Mesenteric fat pad (tissue), 1 donor: ENCODE measurements at places on chromosomes 1 and 21. TPM values are rescaled to one million over a fixed set of nuclear protein-coding genes. Genes with fewer than 3 reads are reported as not detected.

DNA sequence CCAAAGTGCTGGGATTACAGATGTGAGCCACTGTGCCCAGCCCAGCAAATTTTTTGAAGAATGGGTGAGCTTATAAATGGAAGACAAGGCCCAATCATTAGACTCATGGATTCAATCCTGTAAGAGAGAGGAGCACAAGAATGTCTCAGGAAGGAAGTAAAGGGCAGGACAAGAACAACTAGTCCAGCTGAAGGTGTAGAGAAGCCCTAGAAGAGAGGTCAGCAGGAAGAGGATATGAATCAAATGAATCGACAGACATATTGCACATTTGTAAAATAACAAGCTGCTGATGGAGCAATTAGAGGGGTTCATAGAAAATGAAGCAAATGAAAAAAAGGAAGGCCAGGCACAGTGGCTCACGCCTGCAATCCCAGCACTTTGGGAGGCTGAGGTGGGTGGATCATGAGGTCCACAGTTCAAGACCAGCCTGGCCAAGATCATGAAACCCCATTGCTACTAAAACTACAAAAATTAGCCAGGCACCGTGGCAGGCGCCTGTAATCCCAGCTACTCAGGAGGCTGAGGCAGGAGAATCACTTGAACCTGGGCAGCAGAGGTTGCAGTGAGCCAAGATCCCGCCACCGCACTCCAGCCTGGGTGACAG is 74.9 kb downstream of the MIS18A start:
- no peak for DNase-seq

GRCh38 chr21:44524414-44525371 is 15.3 kb downstream of the KRTAP10-1 start:
- peak; percentile 45 for DNase-seq

DNA sequence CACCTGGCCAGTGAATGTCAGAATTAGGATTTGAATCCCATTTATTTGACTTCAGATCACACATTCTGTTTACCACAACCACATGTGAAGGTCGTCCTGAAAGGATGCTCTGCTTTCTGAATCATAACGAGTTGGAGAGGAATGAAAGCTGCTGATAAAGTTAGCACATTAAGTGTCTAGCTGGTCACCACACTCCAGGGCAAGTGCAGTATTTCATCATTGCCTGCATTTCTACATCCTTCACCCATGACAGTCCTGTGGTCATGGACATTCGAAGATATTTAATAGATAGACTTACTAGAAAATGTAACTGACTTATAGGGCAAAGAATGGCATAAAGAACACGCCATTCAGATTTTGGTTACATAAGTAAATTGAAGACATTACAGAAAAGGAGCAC is 52.7 kb upstream of the ST6GALNAC3 start:
- DNase-seq = no peak

- peak; percentile 16 for DNase-seq
Measured at GRCh38 chr1:34005309-34005708, 141.4 kb downstream of the HMGB4 start.

- DNase-seq = no peak
Measured at GRCh38 chr1:179953974-179954492, 577 bp upstream of the CEP350 start.

- no peak for DNase-seq
Measured at GRCh38 chr1:109762039-109762585, 1.6 kb downstream of the EPS8L3 start.

DNA sequence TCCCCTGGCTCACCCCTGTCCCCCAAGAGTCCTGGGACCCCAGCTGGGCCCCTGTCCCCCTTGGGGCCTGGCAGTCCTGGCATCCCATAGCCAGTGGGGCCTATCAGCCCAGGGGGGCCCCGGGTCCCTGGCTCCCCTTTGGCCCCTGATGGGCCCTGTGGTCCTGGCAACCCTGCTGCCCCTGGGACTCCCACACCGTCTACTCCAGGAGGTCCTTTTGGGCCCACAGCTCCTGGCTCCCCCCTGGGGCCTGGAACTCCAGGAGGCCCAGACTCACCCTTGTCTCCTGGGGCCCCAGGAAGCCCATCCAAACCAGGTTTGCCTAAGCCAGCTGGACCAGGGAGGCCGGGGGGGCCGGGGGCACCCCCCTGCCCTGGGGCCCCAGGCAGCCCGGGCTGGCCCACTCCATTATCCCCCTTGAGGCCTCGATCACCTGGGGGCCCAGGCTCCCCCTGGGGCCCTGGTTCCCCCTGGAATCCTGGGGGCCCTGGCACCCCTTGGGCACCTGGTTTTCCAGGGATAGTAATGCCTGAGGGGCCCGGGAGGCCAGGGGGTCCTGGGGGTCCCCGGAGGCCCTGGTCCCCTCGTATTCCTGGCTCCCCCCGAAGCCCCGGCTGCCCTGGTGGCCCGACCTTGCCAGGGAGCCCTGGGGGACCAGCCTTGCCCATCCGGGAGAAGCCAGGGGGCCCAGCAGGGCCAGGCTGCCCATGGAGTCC is 10.1 kb downstream of the ADPRS start:
- DNase-seq = no peak

The RYR2 gene
- total RNA-seq = 0.45 TPM

The BEST4 gene
- total RNA-seq = 0.19 TPM

The LRRN2 gene
- total RNA-seq = 5.7 TPM

The AHCTF1 gene
- 38.8 TPM for total RNA-seq
